Glomerular endothelial cell (primary cell): ENCODE measurements at places on chromosomes 11 and 22. TPM values are rescaled to one million over a fixed set of nuclear protein-coding genes. Genes with fewer than 3 reads are reported as not detected.

The ROBO3 gene
- total RNA-seq, result 9.7 and 11.2 TPM in 2 replicates

GRCh38 chr22:17106785-17107546 lies 14.2 kb downstream of the TMEM121B start:
- no peak for DNase-seq

The EMID1 gene
- 2.3 and 12.0 TPM in 2 replicates for total RNA-seq

DNA sequence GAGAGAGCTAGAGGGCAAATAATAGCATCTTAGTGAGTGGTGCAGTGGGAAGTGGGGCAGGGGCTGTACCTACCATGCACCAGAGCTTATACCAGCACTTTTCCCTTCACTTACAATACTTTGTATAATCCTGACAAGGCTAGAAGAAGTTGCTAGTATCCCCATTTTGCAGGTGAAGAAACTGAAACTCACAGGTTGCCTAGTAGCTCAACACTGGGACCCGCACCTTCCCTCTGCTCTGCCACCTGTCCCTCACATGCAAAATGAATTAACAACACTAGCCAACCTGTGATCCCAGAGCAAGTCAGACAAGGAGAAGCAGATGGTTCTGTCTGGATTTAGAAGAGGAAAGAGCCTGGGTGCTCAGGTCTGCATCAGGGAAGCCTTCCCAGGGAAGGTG lies 510.4 kb downstream of the BUD13 start:
- DNase-seq, result no peak

The MYRF gene
- 6.0 and 10.7 TPM in 2 replicates for total RNA-seq

GRCh38 chr22:46763051-46763705 lies 728 bp downstream of the TBC1D22A start:
- no peak for DNase-seq

DNA sequence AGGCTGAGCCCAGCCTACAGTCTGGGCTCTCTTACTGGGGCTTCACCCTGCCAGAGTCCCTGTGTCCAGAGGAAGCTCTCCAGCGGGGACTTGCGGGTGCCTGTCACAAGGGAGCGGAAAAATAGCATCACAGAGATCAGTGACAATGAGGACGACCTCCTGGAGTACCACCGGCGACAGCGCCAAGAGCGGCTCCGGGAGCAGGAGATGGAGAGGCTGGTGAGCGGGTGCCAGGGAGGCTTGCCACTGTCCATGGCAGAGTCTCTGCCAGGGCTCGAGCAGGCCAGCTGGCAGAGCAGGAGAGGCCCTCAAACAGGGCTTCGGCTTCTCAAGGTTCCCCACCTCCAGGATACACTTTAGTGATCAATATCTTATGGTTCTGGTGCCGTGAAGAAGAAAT lies 21.0 kb downstream of the PHLDB1 start:
- no peak for DNase-seq

DNA sequence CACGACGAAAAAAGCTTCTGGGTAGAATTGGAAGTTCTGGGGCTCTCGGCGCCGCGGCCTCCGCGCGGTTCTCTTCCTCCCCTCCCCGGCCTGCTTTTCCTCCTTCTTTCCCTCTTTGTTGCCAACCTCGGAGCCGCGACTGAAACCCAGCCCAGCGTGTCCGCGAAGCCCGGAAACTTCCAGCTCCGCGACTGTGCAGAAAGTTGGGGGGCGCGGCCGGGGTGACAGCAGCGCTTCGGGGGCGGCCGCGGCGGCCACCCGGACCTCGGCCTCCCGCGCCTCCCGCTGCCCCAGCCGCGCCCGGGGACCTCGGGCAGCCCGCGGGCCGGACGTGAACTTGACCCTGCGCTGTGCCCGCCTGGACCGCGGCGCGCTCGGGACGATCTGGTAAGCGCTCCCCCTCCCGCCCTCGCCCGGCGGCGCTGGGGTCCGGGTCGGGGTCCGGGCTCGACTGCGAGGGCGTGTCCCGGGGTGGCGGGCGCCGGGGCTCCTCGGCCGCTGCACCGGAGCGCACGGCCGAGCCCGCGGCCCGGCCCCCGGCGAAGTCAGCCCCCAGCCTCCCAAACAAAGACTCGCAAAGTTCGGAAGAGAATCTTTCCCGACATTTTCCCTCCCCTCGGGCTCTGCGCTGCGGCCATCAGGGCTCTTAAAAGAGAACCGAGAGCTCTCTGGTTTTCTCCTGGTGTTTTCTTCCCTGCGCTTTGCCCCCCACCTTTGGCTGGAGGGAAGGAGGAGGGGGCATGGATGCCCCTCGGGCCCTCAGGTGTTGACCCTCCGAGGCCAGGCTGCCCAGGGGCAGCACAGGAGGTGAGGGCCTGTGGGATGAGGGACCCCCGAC lies 67.9 kb upstream of the WNT7B start:
- no peak for DNase-seq

The GRM5 gene
- total RNA-seq, result 0.05 and 0.47 TPM in 2 replicates

- DNase-seq, result no peak
These were observed 30.0 kb upstream of the TCF20 start for GRCh38 chr22:42300259-42301076.

DNA sequence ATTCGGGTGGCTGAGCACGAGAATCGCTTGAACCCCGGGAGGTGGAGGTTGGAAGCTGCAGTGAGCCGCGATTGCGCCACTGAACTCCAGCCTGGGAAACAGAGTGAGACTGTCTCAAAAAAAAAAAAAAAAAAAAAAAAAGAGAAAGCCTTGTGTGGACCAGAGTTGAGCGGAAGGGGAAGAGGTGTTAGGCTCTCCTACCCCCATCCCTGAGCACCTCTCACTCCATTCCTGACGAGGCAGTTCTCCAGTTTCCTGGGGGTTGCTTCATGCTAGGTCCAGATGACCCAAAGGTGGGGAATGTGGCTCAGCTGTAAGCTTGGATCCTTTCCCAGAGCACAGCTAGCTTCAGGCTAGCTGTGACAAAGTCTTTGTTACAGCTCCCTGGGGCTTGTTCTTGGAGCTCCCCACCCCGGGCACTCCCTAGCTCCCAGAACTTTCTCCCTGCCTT lies 8.8 kb upstream of the DNAL4 start:
- no peak for DNase-seq

DNA sequence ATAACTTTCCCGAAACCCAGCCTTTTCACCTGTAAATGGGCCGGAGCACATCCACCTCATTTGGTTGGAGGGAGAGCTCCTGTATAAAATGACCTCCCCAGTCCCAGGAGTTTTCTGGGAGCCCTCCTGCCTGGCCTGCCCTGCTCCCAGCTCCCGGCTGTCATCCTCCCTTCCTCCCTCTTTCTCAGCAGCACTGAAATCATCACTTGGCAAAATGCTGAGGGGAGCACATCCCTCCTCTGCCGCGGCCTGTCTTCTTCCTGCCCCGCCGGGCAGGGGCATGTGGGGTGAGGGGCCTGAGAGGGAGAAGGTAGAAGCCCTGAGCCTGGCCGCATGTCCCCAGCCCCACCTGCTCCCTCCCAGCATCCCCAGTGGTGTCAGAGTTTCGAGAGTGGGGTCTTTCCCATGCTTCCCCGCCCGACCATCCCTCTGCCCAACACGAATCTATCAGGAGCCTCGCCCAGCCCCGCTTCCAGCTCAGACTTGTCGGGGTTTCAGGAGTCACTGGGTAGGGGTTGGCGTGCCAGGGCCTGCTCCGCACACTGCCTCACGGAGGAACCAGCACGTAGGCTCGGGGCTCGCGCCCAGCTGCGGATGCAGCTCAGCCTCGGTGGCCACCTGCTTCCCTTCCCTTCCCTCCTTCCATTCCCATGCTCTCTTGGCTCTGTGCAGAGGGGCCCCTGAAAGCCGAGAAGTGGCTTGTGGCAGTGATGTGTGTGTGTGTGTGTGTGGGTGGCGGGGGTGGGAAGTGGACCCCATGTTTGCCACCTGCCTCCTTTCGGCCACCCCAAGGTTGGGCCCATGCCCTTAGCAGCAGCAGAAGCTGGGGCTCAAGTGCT lies 37.1 kb downstream of the NECTIN1 start:
- DNase-seq, result no peak
